ENCODE measurements at places on chromosomes 3 and 15. TPM values are rescaled to one million over a fixed set of nuclear protein-coding genes. Genes with fewer than 3 reads are reported as not detected.

EFHB gene
- total RNA-seq, result 0.30 TPM

TUSC2 gene
- 34.0 TPM for total RNA-seq

WWTR1 gene
- total RNA-seq, result 46.9 TPM

ZBBX gene
- total RNA-seq, result 0.81 TPM

USP19 gene
- total RNA-seq, result 92.8 TPM

GAP43 gene
- not detected for total RNA-seq

DUOXA2 gene
- total RNA-seq, result not detected

DPH3 gene
- 13.8 TPM for total RNA-seq

CADM2 gene
- total RNA-seq, result not detected

GP9 gene
- total RNA-seq, result not detected

GOLGA6A gene
- total RNA-seq, result 0.39 TPM

GATA2 gene
- 18.6 TPM for total RNA-seq

APOD gene
- total RNA-seq, result 0.76 TPM

RTP3 gene
- total RNA-seq, result not detected

TTC14 gene
- 31.5 TPM for total RNA-seq

BCL2A1 gene
- total RNA-seq, result 0.44 TPM

AMIGO3 gene
- 0.32 TPM for total RNA-seq

CXCR6 gene
- not detected for total RNA-seq

All from HCT116 (cell line).